Midbrain (tissue), 1 donor: ENCODE measurements at places on chromosomes 3 and 15.

DNA sequence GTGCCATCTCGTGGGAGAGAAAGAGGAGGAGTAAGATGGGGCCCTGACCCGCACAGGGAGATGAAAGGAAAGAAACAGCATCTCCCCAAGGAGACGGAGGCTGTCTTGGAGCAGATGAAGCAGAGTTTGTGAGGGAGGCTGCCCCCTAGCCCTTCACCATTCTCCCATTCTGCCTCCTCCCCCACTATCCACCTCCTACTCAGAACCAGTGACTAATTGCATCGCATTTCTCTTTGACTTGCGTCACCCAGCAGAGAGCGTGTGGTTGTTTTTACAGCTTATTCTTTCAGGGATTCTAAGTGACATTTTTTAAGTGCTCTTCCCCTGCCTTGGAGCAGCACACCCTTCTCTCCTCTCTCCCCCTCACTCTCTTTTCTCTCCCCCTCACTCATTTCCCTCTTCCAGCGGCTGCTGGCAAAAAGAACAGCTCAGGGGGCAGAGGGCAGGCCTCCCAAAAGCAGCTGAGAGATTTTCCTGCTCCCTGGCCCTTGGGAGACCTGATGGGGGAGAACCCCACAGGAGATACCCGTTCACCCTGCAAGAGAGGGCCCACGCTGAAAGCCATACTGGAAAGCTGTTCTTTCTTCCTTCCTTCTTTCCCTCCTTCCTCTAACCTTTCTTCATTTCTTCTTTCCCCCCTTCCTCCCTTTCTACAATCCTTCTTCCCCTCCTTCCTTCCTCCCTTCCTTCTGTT is 91.8 kb downstream of the MRPL46 start:
- no peak for DNase-seq

GRCh38 chr3:59832702-59833101 is 782.9 kb upstream of the CFAP20DC start:
- no peak for DNase-seq

DNA sequence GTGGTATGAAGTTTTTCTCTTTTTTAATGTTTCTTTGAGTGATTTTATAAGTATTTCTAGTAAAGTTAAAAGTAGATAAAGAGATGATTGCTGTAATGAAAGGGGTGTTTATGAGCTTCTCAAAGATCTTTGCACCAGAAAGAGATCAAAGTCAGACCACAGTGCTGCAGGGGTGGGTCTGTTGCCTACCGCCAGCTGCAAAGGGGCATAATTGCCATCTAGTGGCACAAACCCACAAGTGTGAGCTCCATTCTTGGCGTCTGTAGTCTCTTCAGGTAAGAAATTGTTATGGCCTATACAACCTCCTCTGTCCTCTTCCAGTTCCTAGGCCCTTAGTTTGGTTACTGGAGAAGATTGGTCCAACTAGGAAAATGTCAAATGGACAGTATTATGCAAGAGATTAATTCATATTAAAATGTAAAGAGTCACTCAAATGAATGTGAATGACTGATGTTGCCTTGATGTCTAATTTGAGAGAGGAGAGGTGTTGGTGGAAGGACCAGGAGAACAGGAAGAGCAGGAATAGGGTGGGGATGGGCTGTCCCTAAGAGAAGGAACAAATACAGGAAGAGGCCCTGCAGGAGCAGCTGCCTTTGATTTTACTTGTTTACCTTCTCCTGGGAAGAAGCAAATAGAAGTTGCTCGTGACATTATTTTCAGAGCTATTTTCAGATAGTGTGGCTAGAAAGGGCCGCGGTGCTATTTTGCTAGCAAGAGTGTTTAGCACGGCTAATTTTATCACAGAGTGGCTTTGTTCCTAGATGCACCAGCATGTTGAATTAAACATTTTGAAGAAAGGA is 53.0 kb upstream of the GSK3B start:
- peak; percentile 9 for DNase-seq

GRCh38 chr3:194638991-194639605 is 5.9 kb upstream of the TMEM44 start:
- DNase-seq = no peak

- no peak for DNase-seq
These were observed 8.2 kb upstream of the RTP4 start for GRCh38 chr3:187359798-187360486.

GRCh38 chr3:20140881-20141280 is 45.1 kb downstream of the SGO1 start:
- no peak for DNase-seq
